ENCODE measurements at places on chromosomes 4 and X. TPM values are rescaled to one million over a fixed set of nuclear protein-coding genes. Genes with fewer than 3 reads are reported as not detected.

DNA sequence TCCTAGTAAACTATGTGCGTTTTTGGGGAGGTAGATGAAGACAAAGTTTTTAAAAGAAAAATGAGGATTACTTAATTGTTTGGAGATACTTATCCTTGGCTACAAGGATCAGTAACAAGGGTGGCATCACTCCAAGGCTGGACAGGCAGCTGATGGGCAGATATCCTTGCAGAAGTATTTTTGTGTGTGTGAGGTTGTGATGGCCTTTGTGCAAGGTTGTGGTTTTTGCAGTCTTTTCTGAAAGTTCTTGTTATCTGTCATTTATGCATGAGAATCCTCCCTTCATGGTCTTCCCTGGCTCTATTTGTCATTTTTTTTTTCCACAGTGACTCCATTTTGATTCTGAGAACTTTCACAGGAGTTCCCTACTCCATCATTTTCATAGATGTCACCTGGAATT, 96.0 kb upstream of the C1GALT1C1 start:
- no peak for DNase-seq
- H3K27ac ChIP-seq = no peak overlapping the region
- no peaks in the 10 kb centered on the region for H3K36me3 ChIP-seq
- H3K4me3 ChIP-seq = no peak overlapping the region

DNA sequence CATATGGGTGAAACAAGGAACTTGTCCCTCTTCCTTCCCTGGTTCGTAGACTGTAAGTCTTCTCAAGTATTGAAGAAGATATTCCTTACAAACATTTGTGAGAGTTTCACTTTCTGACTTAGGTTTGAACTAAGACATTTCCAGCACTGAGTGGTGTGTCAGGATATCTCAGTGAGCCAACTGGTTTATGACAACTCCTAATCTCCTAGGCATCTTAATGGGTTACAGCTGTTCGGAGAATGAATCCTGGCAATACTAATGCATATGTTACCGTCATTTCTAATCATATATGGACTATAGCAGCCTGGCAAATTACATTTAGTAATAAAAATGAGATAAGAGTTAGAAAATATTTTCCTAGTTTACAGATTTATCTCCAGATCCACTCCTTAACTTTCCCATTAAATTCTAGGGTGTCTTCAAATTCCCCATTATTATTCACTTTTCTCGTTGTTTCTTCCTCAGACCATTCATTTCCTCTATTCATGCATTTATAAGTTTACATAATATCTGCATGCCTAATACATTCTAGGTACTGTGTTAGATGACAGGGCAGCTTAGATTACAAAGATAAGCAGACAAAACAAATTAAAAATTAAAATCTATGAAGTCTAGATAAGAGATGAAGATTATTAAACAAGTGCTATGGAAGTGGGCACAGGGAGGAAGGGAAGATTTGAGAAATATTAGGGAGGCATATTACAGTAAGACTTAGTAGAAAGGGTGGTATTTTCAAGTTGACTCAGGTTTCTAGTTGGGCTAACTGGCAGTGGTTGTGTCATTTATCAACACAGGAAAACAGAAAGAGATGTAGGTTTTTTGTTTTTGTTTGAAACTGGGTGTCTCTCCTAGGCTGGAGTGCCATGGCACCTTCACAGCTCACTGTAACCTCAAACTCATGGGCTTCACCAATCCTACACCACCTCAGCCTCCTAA, 173.9 kb downstream of the WDFY3 start:
- no peaks in the 10 kb centered on the region for H3K27me3 ChIP-seq
- no peak overlapping the region for H3K27ac ChIP-seq
- no peak overlapping the region for H3K4me3 ChIP-seq
- no peak for DNase-seq
- no peaks in the 10 kb centered on the region for H3K4me1 ChIP-seq
- no peaks in the 10 kb centered on the region for H3K36me3 ChIP-seq

DNA sequence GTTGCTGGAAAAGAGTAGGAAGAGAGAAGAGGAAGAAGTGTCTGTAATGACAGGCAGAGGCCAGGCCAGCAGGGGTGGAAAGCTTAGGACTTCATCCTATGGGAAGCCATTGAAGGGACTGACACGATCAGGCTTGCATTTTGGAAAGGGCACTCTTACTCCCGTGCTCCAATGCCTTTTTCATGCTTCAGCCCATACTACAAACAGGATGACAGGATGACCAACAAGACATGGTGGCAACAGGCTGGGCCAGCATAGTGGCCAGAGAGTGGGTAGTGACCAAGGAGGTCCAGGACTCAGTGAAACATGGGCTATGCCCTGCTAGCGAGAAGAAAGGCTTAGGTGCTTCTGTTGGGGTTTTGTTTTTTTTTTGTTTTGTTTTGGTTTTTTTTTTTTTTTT, 2.6 kb upstream of the KLF3 start:
- no peaks in the 10 kb centered on the region for H3K27me3 ChIP-seq
- no peak overlapping the region for H3K4me3 ChIP-seq
- no peaks in the 10 kb centered on the region for H3K36me3 ChIP-seq
- H3K27ac ChIP-seq = no peak overlapping the region
- H3K4me1 ChIP-seq = peaks cover 15% of the 10 kb centered on the region

DNA sequence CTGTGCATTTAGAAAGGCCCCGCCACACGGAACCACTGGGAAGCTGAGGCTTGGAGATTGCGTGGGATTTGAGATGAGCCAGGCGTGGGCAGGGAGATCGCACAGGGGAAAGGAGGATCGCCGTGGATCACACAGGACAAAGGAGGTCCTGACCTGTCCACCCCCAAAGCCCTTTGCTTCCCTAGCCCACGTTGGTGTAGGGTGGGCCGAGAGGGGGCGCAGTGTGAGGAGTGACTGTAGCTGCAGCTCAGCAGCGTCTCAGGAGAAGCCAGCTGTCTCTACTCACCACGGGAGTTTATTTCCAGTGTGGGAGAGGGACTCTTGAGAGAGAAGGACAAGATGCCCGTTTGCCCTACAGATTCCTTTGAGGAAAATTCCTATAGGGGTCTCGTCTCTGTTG, 62.1 kb downstream of the TBL1X start:
- H3K27ac ChIP-seq = no peak overlapping the region
- no peaks in the 10 kb centered on the region for H3K36me3 ChIP-seq
- no peak overlapping the region for H3K4me3 ChIP-seq
- DNase-seq = no peak

- no peak overlapping the region for H3K4me3 ChIP-seq
- no peaks in the 10 kb centered on the region for H3K4me1 ChIP-seq
- no peak overlapping the region for H3K27ac ChIP-seq
- no peaks in the 10 kb centered on the region for H3K36me3 ChIP-seq
- no peak for DNase-seq
- no peaks in the 10 kb centered on the region for H3K27me3 ChIP-seq
These were observed 119.8 kb downstream of the SPCS3 start for GRCh38 chr4:176439611-176440010.

- no peaks in the 10 kb centered on the region for H3K36me3 ChIP-seq
- H3K27ac ChIP-seq = peak overlapping the region; percentile 11
- peak overlapping the region; percentile 18 for H3K4me3 ChIP-seq
- peaks cover 33% of the 10 kb centered on the region for H3K4me1 ChIP-seq
- DNase-seq = no peak
- no peaks in the 10 kb centered on the region for H3K27me3 ChIP-seq
These were observed 36.8 kb downstream of the FABP2 start for GRCh38 chr4:119284876-119285780.

- no peak for DNase-seq
- H3K4me1 ChIP-seq = no peaks in the 10 kb centered on the region
- no peaks in the 10 kb centered on the region for H3K36me3 ChIP-seq
- H3K4me3 ChIP-seq = no peak overlapping the region
- no peak overlapping the region for H3K27ac ChIP-seq
These were observed 208.3 kb upstream of the MID1 start for GRCh38 chrX:10828640-10829039.

GRCh38 chr4:41600243-41600912, 62.4 kb downstream of the LIMCH1 start:
- DNase-seq = no peak
- no peaks in the 10 kb centered on the region for H3K36me3 ChIP-seq
- no peaks in the 10 kb centered on the region for H3K27me3 ChIP-seq
- H3K27ac ChIP-seq = no peak overlapping the region
- no peaks in the 10 kb centered on the region for H3K4me1 ChIP-seq
- H3K4me3 ChIP-seq = no peak overlapping the region

- H3K27me3 ChIP-seq = peaks cover 6% of the 10 kb centered on the region
- no peak for DNase-seq
- no peak overlapping the region for H3K4me3 ChIP-seq
- no peaks in the 10 kb centered on the region for H3K4me1 ChIP-seq
- no peak overlapping the region for H3K27ac ChIP-seq
These were observed 59.0 kb upstream of the PPP2R3B start for GRCh38 chrX:445727-446126.

- H3K27ac ChIP-seq = no peak overlapping the region
- DNase-seq = no peak
- H3K4me1 ChIP-seq = no peaks in the 10 kb centered on the region
- no peaks in the 10 kb centered on the region for H3K27me3 ChIP-seq
- no peaks in the 10 kb centered on the region for H3K36me3 ChIP-seq
These were observed 33.9 kb downstream of the PRSS12 start for GRCh38 chr4:118318931-118319330.

- no peaks in the 10 kb centered on the region for H3K4me1 ChIP-seq
- H3K36me3 ChIP-seq = no peaks in the 10 kb centered on the region
- peaks cover 7% of the 10 kb centered on the region for H3K27me3 ChIP-seq
- no peak overlapping the region for H3K4me3 ChIP-seq
- peak; percentile 53 for DNase-seq
- H3K27ac ChIP-seq = no peak overlapping the region
These were observed 18.0 kb downstream of the FAM9A start for GRCh38 chrX:8783097-8783713.

SPIN4 gene
- total RNA-seq = 3.1 TPM
